GM10248 (cell line): ENCODE measurements at places on chromosomes 7 and 10.
A peak's percentile ranks its signal among the peaks of the same experiment; 100 is the strongest.

DNA sequence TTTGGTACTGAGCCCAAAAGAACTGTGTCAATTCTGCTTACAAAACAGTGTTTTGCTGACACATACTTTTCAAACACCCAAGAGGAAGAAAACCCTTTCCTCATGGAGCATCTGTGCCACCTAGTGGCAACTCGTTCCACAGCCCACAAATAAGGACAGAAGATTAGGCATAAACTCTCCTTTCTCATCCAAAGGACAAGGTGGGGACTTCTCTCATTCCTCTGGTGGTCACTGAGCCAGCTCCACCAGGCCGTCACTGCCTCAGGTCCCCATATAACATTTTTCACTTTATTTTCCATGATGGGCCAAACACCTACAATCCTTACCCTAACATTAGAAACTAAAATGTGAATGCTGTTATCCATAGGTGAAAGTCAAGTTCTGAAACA lies 76.9 kb downstream of the RNF216 start:
- peak; percentile 67 for DNase-seq

- DNase-seq = no peak
Observed at GRCh38 chr10:31359979-31360378, 41.0 kb downstream of the ZEB1 start.

DNA sequence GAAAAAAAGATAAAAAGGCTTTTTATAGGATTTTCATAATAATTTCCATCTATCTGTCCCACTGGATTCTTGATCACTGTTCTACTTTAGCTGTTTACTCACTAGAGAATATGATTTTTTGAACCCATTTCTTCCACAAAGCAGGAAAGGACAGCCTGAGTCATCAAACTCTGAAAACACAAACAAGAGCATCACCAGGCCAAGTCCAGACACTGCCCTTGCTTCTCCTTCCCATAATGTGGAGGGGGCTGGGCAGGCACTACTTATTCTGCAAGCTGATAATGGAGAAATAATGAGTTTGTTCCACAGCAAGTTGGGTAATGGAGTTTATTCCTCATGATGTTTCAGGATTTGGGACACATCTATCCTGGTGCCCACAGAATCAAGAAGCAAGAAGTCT lies 13.0 kb upstream of the KCNIP2 start:
- DNase-seq = no peak

DNA sequence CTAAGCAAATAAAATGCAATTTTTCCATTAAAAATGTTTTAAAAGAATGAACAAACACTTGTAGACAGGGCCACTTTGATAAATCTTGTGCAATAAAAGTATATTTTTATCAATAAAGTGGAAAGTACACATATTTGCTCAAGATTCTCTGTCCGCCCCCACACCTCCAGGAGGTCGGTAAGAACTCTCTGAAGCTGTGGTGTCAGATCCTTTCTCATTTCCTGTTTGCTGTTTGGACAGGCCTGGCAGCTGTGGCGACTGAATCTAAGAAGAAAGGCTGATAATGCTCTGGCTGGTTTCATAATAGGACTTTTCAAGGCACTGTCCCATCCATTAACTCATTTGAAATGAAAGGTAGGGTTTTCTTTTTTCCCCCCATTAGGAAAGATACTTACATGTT lies 15.3 kb upstream of the ASB4 start:
- peak; percentile 45 for DNase-seq
